Mesenteric fat pad (tissue), 1 donor: ENCODE measurements at places on chromosomes 6 and 20. TPM values are rescaled to one million over a fixed set of nuclear protein-coding genes. Genes with fewer than 3 reads are reported as not detected.
A peak's percentile ranks its signal among the peaks of the same experiment; 100 is the strongest.

DNA sequence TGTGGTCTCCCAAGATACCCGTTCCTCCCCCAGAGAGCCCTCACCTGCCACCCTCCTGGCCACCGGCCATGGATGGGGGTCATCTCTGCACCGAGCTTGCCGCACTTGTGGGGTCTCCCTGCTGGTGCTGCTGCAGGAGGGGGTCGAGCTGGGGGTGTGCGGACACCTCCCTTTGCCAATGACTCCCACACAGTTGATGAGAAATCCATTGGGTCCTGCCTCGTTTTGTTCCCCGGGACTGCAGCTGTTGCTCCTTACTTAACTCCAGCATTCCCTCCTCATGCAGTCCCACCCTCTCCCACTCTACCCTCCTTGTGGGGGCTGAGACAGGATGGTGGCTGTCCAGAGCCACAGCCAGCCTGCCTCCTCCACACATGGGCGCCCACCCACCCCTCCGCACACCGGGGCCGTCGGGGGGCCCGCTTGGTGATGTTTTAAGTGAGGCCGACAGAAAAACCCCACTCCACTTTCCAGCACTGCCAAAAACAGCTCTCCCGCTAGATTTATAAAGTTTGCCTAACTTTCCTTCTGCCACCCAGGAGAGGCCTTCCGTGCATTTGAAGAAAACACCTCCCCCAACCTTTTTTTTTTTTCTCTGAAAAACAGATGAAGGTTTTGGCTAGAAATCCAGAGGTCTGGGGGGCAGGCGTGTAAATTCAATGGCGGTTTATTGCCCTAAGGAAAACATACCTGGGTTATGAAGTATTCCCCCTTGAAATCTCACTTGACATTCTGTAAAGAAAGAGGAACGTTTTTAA is 53.5 kb upstream of the APCDD1L start:
- DNase-seq, result no peak

DNA sequence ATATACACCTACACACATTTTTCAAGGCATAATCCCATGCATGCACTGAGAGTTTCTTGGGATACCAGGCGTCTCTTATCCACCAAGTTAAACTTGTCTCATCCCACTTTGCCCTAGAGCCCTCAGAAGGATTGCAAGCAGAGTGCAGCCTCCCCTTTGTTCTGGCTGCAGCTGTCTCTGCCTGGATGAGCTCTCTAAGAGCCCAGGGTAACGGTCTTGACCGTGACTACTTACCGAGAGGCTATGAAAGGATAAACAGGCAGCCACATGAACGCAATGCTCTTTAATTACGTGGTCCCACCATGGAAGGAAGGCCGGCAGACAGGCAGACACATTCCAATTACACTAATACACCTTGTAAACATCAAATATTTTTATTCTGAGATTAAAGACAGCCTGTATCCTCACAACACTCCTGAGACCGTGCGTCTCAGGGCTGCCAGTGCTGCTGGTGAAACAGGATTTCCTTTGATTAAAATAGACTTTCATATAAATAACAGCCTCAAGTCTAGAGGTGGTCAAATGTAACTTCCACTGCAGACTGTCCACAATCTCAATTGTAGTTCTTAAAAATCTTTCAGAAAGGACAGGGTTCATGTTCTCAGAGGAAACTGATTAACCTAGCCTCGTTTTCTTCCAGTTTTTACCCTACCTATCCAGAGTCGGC is 210.0 kb upstream of the PRDM1 start:
- DNase-seq, result no peak

The PAX1 gene
- not detected for total RNA-seq

GRCh38 chr6:13500264-13500663 is 12.9 kb upstream of the GFOD1 start:
- no peak for DNase-seq

The OR12D3 gene
- not detected for total RNA-seq

- no peak for DNase-seq
These were observed 103.8 kb upstream of the PLCB4 start for GRCh38 chr20:8964959-8965562.

DNA sequence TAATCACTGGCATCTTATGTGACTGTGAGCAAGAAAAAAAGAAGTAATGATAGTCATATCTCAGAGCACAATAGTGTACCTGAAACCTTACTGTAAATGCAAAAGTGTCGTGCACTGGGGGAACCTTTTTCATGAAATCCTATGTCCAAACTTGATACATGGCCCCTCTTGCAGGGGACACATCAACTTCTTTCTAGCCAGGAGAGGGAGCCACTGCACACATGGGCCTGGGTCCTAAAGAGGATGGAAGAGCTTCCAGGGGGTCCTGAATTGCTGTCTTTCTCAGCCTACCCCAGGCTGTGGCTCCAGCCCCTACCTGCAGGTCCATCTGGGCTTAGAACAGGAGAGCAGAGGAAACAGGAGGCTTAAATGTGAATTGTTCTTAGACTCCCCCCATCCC is 165.7 kb downstream of the SOD2 start:
- DNase-seq, result no peak

The GHRH gene
- total RNA-seq, result not detected

DNA sequence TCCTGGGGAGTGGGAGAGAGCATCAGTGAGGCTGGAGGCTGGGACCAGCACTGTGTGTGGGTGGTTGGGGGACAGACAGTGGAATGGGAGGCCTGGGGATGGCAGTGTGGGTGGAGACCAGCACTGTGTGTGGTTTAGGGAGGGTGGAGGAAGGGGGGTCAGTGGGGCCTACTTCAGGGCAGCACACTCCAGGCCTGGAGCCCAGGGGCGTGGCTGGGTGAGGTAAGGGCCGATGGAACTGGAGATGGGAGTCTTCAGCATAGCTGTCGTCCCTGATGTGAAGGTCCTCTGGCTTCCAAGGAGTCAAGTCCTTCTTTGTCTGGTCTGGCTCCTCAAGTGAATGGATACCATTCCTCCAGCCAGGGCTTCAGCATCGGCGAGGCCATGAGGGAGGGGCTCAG is 18.6 kb downstream of the KCNK17 start:
- DNase-seq, result no peak

The CLIC5 gene
- total RNA-seq, result 8.2 TPM

- DNase-seq, result no peak
These were observed 140.5 kb downstream of the HIVEP2 start for GRCh38 chr6:142804490-142804889.

DNA sequence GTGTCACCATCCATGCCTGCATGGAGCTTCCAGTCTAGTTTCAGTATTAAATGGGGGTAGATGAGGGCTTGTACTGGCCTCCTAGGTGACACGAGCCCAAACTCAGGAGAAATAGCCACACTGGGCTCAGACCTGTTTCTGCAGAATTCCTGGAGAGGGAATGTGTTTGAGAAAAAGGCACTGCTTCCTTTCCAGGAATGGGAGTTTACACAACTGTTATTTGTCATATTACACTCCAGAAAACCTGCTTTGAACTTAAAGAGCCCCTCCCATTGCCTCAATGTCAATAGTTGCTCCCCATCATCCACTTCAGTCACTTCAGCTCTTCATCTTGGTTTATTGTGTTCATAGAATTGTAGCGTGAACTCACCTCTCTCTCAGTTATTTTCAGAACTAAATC is 151.5 kb downstream of the CFAP61 start:
- no peak for DNase-seq

DNA sequence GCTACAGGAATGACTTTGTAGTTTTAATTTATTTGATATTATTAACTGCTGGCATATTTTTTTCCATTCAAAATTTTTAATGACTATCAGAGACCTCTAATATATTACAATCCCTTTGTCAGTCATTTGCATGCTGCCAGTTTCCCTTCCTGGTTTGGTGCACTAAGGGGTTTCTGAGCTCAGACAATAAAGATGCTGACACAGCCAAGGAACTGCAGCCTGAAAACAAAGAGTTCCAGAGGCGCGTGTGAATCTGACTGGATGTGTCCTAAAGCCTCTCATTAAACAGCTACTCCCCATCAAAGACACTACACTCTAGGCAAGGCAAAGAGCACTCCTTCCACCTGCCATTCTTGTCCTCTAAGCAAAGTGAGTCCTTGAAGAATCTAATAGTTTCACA is 116.8 kb upstream of the DST start:
- no peak for DNase-seq

The KHDC1 gene
- 0.35 TPM for total RNA-seq

The HUS1B gene
- 0.77 TPM for total RNA-seq

- peak; percentile 64 for DNase-seq
These were observed 44.1 kb upstream of the TGM2 start for GRCh38 chr20:38209054-38209675.
